Natural killer cell (primary cell): ENCODE measurements at places on chromosomes 3 and 15. TPM values are rescaled to one million over a fixed set of nuclear protein-coding genes. Genes with fewer than 3 reads are reported as not detected.

SNX22 gene
- 0.75 TPM for total RNA-seq

- no peak overlapping the region for H3K4me3 ChIP-seq
- DNase-seq = no peak
- H3K27me3 ChIP-seq = no peaks in the 10 kb centered on the region
- no peaks in the 10 kb centered on the region for H3K4me1 ChIP-seq
- H3K36me3 ChIP-seq = no peaks in the 10 kb centered on the region
These were observed 71.7 kb downstream of the TMCO5A start for GRCh38 chr15:38005953-38006808.

DNA sequence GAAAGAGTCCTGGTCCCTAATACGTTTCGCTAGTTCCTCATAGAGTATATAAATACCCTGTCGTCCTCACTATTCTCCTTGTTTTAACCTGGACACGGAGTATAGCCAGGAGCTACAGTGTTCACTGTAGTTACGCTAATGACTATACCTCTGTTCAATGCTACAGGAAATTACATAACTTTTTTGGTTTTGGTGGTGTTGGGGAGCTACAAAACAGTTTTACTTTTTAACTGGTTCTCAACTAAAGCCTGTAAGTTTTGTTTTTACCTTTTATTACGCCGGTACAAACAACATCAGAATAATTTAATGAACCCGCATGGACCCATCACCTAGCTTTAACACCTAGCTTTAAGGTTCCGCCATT, 1.5 kb downstream of the LMLN start:
- peaks cover 2% of the 10 kb centered on the region for H3K36me3 ChIP-seq
- no peak for DNase-seq
- no peak overlapping the region for H3K27ac ChIP-seq
- peaks cover 22% of the 10 kb centered on the region for H3K4me1 ChIP-seq
- H3K27me3 ChIP-seq = no peaks in the 10 kb centered on the region
- no peak overlapping the region for H3K4me3 ChIP-seq

GRCh38 chr3:97720417-97720816, 44.1 kb upstream of the ARL6 start:
- peaks cover 2% of the 10 kb centered on the region for H3K27me3 ChIP-seq
- no peak overlapping the region for H3K4me3 ChIP-seq
- DNase-seq = no peak
- no peaks in the 10 kb centered on the region for H3K4me1 ChIP-seq
- H3K36me3 ChIP-seq = no peaks in the 10 kb centered on the region
- H3K27ac ChIP-seq = no peak overlapping the region

PLA1A gene
- total RNA-seq = not detected

GRCh38 chr15:88284318-88284998, 27.9 kb upstream of the NTRK3 start:
- DNase-seq = no peak
- H3K4me1 ChIP-seq = no peaks in the 10 kb centered on the region
- H3K27ac ChIP-seq = no peak overlapping the region
- H3K27me3 ChIP-seq = peaks cover 5% of the 10 kb centered on the region
- no peaks in the 10 kb centered on the region for H3K36me3 ChIP-seq
- no peak overlapping the region for H3K4me3 ChIP-seq

DNA sequence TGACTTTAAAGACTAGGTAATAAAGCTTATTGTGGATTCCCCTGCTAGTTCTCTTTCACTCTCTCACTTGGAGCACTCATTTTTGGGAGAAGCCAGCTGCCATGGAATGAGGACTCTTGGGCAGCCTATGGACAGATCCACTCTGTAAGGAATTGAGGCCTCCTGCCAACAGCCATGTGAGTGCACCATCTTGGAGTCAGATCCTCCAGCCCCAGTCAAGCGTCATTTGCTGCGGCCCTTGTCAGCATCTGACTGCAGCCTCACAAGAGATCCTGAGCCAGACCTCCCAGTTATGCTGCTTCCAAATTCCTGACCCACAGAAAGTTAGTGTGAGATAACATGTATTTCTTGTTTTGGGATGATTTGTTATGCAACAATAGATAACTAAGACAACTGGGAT, 101.9 kb downstream of the SEMA6D start:
- no peaks in the 10 kb centered on the region for H3K36me3 ChIP-seq
- DNase-seq = no peak
- H3K4me3 ChIP-seq = no peak overlapping the region
- H3K4me1 ChIP-seq = no peaks in the 10 kb centered on the region
- H3K27me3 ChIP-seq = no peaks in the 10 kb centered on the region
- H3K27ac ChIP-seq = no peak overlapping the region

IQSEC1 gene
- total RNA-seq = 138 TPM
